ENCODE measurements at places on chromosomes 7 and 10.

DNA sequence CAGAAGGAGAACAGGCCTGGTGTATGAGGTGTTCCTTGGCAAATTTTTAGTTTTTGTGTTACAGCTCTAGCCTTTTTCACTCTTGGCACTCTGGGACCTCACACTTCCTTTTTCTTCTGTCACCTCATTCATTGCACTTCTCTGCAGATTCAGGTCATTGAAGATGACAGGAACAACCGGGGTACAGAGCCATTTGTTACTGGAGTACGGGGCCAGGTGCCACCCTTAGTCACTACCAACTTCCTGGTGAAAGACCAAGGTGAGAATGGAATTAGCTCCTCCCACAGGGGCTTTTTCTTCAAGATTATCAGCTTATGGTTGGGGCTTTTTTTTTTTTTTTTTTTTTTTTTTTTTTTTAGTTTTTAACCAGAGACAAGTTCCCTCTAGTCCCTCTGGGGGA, 18.5 kb upstream of the CHCHD1 start:
- DNase-seq = no peak

- no peak for DNase-seq
Observed at GRCh38 chr7:129529643-129530042, 27.3 kb downstream of the SMKR1 start.

- no peak for DNase-seq
Observed at GRCh38 chr10:7153750-7154149, 257.1 kb downstream of the SFMBT2 start.

GRCh38 chr10:27192284-27192683, 37.1 kb downstream of the MASTL start:
- no peak for DNase-seq

DNA sequence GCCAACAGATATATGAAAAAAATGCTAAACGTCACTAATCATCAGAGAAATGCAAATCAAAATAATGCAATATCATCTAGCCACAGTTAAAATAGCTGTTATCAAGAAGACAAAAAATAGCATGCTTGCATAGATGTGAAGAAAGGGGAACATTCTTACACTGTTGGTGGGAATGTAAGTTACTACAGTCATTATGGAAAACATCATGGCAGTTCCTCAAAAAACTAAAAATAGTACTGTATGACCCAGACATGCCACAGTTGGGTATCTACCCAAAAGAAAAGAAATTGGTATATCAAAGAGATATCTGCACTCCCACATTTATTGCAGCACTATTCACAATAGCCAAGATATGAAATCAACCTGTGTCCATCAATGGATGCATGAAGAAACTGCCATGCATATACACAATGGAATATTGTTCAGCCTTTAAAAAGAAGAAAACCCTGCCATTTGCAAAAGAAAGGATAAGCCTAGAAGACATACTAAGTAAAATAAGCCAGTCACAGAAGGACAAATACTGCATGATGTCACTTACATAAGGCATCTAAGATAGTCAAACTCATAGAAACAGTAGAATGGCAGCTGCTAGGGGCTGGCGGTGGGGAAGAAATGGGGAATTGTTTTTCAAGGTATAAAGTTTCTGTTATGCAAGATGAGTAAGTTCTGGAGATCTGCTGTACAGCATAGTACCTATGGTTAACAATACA, 107.0 kb downstream of the PTPN20 start:
- DNase-seq = no peak

DNA sequence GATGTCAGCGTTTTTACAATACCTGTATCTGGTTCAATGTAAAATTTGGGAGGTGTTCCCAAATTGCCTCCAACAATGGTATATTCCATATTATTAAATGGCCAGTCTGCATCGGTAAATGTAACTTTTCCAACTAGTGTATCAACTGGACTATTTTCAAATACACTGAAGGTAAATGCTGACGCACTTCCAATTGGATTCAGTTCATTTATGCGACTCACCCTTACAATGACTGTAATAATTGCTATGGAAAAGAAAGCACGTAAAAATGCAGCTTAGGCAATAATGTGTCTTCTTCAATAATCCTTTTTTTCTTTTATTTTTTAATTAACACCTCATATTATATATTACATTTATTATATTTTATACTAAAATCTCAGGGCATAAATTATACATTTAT, 209.1 kb downstream of the HGF start:
- DNase-seq = no peak

All from stimulated activated CD4-positive, alpha-beta T cell treated with anti-CD3 and anti-CD28 coated beads, Interleukin-4, amount 100 ng/mL, for 24 hours (primary cell).